ENCODE measurements at places on chromosomes 11 and 22.

DNA sequence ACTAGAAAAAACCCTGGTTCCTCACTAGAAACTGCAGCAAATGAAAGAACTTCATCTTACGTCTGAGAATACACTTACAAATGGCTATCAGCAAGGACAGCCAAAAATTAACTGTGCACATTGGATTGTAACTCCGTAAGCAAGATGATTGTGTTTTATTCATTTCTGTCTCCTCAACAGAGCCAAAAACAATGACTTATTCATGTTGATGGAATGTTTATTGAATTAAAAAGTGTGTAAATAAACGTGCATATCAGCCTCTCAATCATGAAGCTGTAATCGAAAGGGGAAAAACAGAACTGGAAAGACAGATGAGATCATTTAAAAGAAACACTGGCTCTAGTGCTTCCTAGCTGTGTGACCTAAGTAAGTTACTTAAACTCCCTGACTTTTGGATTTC is 307.5 kb upstream of the ZC3H12C start:
- no peak for DNase-seq

GRCh38 chr22:45096256-45096907 is 67.3 kb upstream of the NUP50 start:
- no peak for DNase-seq

GRCh38 chr11:96095884-96096303 is 172.0 kb upstream of the MTMR2 start:
- no peak for DNase-seq

- DNase-seq: no peak
These were observed 15.9 kb upstream of the SNX19 start for GRCh38 chr11:130932086-130932712.

- no peak for DNase-seq
These were observed 855.8 kb upstream of the LRRC4C start for GRCh38 chr11:42315267-42315666.

DNA sequence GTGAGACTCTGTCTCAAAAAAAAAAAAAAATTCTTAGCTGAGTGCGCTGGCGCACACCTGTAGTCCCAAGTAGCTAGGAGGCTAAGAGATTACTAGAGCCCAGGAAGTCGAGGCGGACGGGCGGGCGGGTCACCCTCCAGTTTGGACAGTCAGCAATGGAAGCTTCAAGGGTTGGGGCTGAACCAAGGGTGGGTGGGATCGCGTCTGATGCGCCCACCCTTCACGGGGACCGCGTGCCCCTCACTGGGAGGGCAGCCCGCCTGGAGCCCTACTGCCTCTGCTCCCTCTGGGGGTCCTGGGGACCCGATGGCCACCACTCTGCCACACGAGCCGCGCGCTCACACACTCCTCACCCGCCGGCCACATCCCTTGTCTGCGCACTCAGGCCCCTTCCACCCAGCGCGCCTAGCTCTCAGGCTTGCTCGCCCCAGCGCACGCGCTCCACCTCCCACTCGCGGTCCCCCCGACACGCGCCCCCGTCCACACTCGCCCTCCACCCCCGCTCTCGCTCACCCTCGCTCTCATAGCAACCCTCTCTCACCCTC is 494 bp downstream of the CHID1 start:
- DNase-seq: no peak

GRCh38 chr22:26797910-26798309 is 140.5 kb downstream of the MIAT start:
- DNase-seq: no peak

GRCh38 chr11:70531281-70532065 is 133.1 kb downstream of the CTTN start:
- no peak for DNase-seq

GRCh38 chr11:115452241-115452640 is 52.0 kb downstream of the CADM1 start:
- DNase-seq: no peak

GRCh38 chr22:31276426-31277167 is 15.7 kb downstream of the PIK3IP1 start:
- no peak for DNase-seq

All from stimulated activated CD8-positive, alpha-beta memory T cell treated with anti-CD3 and anti-CD28 coated beads, Interleukin-7, amount 100 ng/mL, for 1 hour (primary cell).